ENCODE measurements at places on chromosomes 6 and 20.

DNA sequence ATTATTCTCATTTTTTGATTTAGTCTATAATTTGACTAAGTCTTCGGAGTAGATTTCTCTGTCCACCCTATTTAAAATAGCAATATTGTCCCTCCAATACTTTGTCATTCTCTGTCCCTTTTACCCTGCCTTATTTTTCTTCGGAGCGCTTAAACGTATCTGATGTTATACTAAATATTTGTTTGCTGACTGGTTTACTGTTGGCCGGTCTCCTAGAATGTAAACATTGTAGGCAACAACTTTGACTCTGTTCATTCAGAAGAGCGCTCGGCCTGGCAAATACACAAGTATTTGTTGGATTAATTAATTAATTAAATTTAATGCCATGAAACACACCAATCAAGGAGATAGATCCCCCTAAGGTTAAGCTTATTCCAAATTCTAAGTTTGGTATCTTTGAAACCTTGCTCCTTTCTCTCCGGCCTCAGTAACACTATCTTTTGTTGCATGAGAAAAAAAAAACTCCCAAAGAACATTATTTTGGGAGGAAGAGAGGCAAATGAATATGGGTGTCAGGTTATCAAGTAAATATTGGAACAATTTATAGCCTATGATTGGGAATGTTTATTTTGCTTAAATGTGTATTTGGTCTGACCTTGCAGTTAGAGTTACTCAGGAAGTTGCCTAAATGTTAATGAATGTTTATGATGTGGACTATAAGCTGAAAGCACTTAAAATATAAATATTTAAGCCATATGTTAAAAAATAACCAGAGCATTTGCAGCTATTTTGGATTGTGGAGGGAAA, 231.1 kb downstream of the SOX4 start:
- DNase-seq, result no peak

- DNase-seq, result no peak
Observed at GRCh38 chr6:32163559-32164258, 686 bp upstream of the EGFL8 start.

GRCh38 chr6:82984720-82985119, 80.9 kb downstream of the UBE3D start:
- no peak for DNase-seq

GRCh38 chr20:58155148-58155925, 73.1 kb downstream of the ANKRD60 start:
- no peak for DNase-seq

- DNase-seq, result no peak
Observed at GRCh38 chr6:88367248-88367647, 201.1 kb upstream of the CNR1 start.

- DNase-seq, result no peak
Observed at GRCh38 chr20:6164421-6165341, 41.9 kb upstream of the FERMT1 start.

GRCh38 chr6:148461986-148462577, 119.4 kb downstream of the SASH1 start:
- DNase-seq, result no peak

DNA sequence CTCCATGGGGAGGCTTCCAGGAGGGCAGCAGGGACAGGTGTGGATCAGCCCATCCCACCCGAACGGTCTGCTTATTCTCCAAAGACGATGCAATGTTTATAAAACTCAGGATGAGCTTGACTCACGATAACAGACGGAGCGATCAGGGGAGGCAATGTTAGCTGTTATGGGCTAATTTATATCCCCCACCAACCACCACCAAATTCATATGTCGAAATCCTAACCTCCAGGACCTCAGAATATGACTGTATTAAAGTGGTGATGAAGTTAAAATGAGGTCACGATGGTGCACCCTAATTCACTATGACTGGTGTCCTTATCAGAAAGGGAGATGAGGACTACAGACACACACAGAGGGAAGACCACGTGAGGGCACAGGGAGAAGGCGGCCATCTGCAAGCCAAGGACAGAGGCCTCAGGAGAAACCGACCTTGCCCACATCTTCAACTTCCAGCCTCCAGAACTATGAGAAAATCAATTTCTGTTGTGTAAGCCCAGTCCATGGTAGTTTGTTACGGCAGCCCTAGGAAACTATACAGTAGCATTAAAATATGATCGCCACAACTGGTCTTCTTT, 7.0 kb downstream of the ADTRP start:
- DNase-seq, result peak; percentile 88

- peak; percentile 33 for DNase-seq
Observed at GRCh38 chr20:25195962-25196785, 662 bp downstream of the ENTPD6 start.

- no peak for DNase-seq
Observed at GRCh38 chr6:75142721-75143120, 63.1 kb downstream of the COL12A1 start.

GRCh38 chr6:167833396-167833763, 6.7 kb downstream of the AFDN start:
- DNase-seq, result no peak

DNA sequence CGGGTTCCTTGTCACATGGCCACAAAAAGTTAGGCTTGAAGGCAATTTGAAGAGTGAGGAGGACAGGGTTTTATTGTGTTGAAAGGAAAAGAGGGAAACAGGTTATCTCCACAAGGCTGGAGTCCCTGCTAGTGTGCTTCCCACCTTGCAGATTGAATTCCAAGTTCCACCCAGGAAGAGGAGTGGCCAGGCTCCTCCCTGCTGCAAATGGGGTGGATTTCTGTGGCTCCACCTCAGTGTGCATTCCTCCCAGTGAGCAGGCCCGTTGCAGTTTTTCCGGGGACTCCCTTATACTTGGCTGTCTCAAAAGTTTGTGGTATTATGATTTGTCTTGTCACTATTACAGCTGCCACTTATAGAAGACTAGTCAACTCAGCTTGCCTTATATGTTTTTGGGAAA, 281.8 kb upstream of the PLCB4 start:
- DNase-seq, result no peak

GRCh38 chr6:110140650-110141049, 38.8 kb downstream of the WASF1 start:
- DNase-seq, result peak; percentile 91

DNA sequence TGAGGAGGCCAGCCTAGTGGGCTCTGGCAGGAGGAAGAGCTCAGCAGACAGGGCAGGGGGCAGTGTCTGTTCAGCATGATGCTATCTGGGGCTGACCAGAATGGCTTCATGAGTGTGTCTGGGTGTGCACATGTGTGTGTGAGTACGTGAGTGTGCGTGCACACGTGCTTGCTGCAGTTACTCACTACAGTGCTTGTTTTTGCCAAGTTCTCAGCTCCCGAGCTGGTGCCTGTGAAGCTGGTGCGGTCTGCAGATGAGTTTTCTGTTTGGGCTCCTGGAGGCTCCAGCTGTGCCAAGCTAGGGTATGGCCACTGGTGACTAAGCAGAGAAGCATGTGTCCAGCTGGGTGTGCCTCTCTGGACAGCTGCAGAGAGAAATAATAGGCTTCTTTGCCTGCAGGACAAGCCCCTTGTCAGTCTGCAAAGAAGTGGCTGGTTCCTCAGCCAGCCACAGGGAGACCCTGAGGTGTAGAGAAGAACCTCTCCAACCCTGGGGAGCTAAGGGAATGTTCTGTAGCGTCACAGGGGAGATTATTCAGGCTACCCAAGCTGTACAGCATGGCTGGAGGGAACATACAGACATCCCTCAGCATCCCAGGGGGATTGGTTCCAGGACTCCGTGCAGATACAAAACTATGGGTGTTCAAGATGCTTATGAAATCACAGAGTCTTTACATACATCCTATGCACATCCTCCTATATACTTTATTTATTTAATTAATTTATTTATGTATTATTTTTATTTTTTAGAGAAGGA, 40.2 kb upstream of the FAM50B start:
- DNase-seq, result peak; percentile 72

DNA sequence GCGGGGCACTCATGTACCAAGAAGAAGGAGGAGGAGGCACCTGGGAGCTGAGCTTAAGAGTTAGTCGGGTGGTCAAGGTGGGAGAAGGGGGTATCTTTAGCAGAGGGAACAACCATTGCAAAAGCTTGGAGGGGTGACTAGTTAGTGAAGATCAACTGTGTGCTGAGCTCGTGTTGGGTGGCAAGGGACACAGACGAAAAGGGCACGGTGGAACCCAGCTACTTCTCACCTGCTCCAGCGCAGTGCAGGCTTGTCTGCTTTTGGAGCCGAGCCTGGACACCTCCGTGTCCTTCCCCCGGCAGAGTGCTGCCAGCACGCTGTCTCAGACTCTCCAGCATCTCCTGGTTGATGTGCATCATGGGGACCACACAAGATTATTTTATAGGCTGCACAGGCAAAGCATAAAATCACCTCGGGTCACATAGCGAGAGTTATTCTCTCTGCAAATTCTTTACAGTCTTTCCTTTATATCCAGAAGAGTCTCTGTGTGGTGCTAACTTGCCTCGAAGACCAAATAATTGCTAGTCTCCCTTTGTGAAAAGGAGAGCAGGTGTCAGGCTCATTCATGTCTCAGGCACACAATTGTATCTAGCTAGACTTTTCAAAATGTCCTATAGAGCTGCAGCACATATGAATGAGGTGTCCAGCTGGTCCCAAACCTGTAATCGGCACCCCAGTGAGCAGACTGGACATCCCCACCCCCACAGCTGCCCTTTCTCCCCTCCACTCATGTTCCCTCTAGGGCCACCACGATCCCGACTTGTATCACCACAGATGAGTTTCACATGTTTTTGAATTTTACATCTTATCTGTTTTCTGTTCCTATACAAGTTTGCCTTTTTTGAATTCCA, 123.4 kb downstream of the CEBPB start:
- no peak for DNase-seq

GRCh38 chr6:53998303-53998702, 112.9 kb upstream of the MLIP start:
- DNase-seq, result no peak

DNA sequence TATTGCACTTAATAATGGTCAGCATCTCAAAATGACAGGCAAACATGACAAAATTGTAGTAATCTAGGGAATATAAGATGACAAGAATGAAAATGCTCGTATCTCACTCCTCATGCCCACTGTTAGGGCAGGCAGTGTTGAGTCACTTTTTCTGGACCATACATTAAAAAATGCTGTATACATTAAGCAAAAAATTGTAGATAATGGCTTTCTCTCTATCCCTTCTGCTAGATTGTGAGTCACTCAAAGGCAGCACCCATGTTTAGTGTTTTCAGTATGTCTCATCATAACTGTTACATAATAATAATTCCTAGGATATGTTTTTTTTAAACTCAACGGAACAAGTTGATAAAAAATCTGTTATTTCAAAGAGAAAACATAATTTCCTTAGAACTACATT, 199.3 kb downstream of the TENT5A start:
- DNase-seq, result peak; percentile 33

DNA sequence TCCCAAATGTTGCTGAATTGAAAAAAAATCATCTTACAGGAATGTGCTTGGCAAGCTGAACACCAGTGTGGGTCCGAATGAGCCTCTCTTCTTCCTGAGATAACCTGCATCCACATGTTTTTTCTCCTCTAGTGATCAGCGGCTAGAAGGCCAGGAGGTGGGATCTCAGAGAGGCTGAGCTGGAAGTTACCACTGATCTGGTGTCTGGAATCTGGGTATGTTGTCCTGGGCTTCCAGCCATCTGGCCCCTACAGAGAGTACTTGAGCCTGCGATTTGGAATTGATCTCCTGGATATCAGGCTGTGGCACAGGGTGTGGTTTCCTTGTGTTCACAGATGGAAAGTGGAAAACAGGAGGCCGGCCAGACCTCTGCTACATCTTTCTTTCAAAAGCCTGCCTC, 35.9 kb downstream of the SULF2 start:
- no peak for DNase-seq

DNA sequence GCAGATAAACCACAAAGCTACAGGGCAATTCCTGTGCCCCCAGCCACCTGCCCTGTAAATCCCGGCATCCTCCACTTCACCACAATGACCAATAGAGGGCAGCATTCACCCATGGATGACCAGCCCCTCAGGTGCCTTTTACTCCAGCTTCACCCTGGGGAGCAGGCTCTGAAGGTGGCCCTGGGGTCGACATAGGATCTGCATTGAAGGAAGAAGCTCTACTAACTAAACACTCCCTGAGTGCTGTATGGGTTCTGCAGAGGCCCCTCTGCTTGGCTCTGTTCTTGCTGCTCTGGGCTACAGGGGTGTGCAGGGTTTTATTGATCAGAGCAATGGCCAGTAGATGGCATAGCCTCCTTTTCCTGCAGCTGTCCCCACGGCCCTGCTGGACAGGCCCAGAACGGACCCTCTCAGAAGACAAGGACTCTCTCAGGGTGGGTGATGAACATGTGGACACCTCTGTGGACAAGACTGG, 20.3 kb downstream of the CST4 start:
- peak; percentile 40 for DNase-seq

DNA sequence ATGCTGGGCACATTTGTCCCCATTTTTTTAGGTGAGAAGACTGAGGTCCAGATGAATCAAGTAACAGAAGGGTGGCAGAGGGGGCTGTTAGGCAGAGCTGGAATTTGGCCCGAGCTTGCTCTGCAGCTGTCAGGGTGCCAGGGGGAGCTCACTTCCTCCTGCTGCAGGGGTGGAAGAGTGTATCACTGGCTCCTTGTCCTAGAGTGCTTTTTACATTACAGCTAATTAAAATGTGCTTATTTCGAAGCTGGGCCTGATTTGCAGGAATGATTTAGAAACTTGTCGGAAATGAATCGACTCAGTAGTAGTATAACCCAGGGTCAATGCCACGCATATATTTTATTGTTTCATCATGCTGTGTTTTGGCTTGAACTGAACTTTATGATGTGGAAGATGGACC, 11.1 kb downstream of the TOX2 start:
- no peak for DNase-seq

GRCh38 chr6:166957087-166957804, 896 bp upstream of the RNASET2 start:
- DNase-seq, result peak; percentile 28

DNA sequence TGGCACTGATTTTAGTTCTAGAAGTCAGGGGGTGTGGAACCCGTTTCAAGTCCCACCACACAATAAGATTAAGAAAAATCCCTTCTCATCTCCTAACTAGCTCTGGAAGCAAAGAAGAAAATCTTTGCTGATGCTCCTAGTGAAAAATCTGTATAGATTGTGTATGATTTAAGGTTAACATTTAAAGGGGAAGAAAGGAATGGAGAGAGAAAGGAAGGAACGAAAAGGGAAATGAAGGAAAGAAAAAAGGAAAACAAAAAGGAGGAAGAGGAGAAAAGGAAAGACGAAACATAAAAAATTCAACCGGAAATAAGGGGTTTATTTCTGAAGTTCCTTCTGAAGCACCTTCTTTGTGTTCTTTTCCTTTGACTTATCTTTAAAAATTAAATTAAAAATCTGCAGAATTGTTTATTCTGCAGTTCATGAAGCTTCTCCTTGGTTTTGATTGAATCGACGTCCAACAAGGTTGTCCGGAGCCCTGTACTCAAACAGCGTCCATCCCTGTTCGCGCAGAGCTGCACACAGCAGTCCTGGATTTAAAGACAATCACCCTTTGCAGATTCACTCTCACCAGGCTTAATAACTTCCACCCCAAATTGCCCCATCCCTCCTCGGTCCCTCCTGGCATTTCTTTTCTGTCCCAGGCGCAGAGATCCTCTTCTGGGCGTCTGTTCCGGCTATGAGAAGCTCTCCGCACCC, 1.6 kb upstream of the TFAP2B start:
- peak; percentile 13 for DNase-seq
